Thoracic aorta (tissue), 2 donors: ENCODE measurements at places on chromosomes 11 and 22.

GRCh38 chr11:35042913-35043312, 96.1 kb upstream of the CD44 start:
- DNase-seq = no peak

GRCh38 chr11:1156506-1157340, 1.0 kb upstream of the MUC5AC start:
- DNase-seq = no peak

GRCh38 chr22:37362621-37363020, 64.7 kb downstream of the ELFN2 start:
- DNase-seq = no peak

GRCh38 chr22:33883561-33883960, 36.7 kb downstream of the LARGE1 start:
- no peak for DNase-seq

DNA sequence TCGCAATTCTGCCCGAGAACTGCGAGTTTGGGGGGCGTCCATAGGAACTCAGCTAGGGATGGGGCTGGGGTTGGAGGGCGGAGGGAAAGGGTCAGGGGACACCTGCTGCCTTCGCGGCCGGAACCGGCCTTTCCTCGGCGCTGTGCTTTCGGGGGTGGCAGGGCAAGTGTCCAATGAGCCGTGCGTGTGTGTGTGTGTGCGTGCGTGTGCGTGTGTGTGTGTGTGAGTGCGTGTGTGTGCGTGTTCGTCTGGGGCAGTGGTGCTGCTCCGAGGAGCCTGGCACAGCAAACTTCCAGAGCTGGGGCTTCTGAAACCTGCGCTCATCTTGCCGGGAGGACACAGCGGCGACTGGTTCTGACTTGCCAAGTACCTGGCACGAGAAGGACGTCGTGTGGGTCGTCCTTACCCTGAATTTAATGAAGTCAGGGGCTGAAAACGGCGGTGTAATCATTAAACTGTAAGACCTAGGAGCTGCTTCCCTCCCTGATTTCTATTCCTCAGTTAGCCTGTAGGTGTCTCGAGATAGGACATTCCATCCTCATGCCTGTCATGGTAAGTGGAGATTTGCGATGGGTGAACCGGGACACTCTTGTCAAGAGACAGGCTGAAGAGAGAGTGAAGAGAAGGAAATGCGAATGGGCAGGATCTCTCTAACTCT, 27.0 kb upstream of the AMOTL1 start:
- DNase-seq = no peak

- no peak for DNase-seq
Measured at GRCh38 chr11:96357794-96358193, 14.8 kb upstream of the MAML2 start.
